Activated CD8-positive, alpha-beta T cell treated with anti-CD3 and anti-CD28 coated beads for 36 hours (primary cell): ENCODE measurements at places on chromosomes 13 and 19.

- peak; percentile 80 for DNase-seq
Measured at GRCh38 chr19:6947745-6948144, 60.4 kb downstream of the ADGRE1 start.

- DNase-seq = no peak
Measured at GRCh38 chr13:79405501-79405830, 589 bp downstream of the RBM26 start.

- DNase-seq = peak; percentile 69
Measured at GRCh38 chr19:55467236-55468053, 2.9 kb upstream of the C19orf85 start.

DNA sequence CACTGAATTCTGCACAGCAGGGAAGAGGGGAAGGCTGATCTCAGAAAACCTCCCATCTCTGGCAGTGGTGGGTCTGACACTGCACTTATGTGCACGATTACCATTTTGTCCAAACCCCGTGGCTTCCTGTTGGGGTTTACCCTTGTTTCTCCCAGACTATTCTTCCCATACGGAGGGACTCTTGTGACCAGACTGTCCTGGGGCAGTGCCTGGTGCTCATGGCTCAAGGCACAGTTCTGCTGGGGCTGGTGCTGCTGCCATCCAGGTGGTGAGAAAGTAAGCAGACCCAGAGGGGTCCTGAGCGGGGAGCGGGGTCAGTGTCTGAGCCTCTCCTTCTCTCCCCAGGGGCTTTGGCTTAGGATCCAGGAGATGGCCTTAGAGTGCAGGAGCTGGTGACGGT, 5.1 kb upstream of the SIGLEC9 start:
- no peak for DNase-seq

DNA sequence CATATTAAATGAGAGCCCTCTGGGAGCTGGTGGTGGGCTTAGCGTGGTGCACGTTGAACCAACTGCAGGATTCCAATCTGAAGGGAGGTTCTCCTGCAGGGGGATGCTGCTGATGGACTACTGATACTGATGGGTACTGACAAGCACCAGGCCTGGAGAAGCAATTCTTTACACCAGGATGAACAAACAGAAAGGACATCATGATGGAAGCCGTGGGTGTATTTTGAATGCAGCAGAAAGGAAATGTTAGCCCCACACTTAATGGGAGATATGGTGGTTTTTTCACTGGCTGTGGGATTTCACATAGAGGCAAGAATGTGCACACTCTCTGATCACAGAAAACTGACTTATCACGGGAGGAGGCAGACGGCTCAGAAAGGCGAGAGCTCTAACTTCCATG, 299.7 kb downstream of the TEX29 start:
- no peak for DNase-seq

GRCh38 chr13:46492946-46493345, 60.0 kb upstream of the LRCH1 start:
- no peak for DNase-seq

- DNase-seq = no peak
Measured at GRCh38 chr13:66745307-66745706, 484.8 kb downstream of the PCDH9 start.

GRCh38 chr13:98783856-98784478, 31.5 kb upstream of the SLC15A1 start:
- DNase-seq = no peak

DNA sequence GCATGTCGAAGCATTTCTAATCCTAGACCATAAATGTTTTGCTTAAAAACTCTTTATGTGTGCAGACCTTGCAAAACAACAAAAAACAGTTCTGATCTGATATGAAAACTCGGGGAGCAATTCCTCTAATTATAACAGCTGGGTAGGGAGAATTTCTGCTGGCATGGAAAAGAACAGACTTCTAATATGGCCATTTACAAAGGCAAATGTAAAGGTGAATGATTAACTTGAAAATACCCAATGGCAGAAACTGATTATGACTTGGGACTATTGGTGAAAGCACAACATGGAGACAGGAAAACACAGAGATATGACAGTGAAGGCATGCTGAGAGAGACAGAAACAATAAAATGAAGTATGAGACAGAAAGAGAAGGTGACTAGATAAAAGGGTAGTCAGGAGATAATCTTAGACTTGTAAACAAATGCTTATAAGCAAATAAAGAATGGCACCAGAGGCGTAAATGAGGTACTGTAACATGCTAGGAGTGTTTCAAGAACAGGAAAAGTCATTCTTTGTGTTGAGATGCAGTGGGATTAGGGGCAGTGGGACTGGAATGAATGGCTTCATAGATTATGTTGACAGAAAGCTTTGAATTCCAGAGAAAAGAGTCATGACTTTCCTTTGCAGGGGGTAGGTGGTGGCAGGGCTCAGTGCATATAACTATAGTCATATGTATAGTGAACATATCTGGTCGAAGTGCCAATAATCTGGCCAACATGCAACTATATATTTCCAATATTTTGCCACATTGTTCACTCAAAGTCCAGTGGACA, 393.0 kb downstream of the ITGBL1 start:
- DNase-seq = no peak

DNA sequence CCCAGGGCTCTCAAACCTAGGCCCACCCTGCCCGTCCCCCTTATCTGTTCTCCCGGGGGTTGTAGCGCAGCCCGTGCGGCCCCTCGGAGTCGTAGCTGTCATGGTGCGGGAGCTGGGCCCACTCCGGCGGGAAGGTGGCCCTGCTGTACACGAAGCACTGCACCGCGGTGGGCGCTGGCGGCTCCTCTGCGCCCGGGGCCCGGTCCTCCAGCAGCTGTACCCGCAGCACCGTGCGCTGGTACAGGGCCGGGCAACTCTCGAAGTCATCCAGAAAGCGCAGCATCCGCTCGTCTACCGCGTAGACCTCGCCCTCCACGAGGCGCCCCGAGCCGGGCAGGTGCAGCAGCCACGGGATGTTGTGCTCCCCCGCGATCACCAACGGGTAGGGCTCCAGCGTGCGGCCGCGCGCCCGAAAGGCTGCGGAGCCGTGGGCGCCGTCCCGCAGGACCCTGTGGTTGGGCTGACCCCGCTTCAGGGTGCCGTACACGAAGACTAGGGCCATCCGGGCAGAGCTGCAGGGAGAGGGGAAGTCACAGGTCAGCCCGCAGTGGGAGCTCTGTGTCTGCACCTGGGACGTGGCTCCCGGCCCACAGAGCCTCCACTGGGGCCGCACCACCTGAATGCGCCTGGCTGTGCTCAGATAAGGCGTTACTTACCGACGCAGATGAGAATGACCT, 56.4 kb downstream of the GGACT start:
- no peak for DNase-seq

DNA sequence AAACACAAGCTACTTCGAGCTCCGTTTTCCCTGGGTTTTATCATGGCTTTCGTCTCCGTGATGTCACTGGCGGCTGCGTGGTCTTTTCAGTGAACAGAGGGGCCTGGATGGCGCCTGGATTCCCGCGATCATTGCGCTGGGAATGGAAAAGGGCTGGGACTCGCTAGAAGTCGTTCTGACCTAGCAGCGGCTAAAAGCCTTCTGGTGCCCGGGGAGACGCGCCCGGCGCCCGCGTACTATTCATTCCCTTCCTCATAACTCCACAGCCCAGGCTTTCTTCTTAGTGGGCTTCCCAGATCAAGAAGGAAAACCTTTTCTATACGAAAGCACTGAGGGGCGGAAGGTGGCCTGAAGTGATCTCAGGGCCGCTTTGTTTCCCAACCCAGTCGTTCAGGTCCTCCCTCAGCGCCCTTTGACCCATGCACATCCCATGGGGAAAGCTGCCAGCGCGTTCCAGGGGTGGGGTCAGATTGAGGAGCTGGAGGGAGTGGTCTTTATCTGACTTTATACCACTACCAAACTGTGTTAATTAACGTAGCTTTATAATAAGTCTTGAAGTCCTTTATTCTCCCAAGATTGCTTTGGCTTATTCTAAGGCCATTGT, 96.6 kb downstream of the ELF1 start:
- DNase-seq = no peak

GRCh38 chr13:21426238-21426637, 32.9 kb downstream of the ZDHHC20 start:
- no peak for DNase-seq

DNA sequence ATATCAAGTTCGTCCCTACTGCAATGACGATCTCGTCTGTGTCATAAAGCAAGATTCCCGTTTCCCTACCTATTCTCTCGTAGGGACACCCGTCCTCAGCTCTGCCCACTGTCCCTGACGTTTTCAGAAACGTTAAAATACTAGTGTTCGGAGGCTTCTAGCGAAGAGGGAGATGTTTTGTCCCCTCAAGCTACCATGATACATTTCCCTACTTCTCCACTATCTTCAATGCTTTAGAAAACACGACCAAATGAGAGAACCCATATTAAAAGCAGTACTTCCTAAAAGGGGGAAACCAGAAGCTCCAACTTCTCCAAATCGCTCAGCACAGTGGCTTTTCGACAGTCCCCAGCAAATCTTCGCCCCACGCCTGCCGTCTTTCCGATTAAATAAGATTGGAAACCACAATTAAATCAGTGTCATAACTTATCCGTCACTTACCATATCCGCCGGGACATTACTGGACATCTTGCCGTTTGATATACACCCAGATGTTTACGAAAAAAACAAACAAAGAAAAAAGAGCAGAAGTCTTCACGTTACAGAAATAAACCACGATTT, 1.3 kb downstream of the UBL3 start:
- DNase-seq = peak; percentile 51

DNA sequence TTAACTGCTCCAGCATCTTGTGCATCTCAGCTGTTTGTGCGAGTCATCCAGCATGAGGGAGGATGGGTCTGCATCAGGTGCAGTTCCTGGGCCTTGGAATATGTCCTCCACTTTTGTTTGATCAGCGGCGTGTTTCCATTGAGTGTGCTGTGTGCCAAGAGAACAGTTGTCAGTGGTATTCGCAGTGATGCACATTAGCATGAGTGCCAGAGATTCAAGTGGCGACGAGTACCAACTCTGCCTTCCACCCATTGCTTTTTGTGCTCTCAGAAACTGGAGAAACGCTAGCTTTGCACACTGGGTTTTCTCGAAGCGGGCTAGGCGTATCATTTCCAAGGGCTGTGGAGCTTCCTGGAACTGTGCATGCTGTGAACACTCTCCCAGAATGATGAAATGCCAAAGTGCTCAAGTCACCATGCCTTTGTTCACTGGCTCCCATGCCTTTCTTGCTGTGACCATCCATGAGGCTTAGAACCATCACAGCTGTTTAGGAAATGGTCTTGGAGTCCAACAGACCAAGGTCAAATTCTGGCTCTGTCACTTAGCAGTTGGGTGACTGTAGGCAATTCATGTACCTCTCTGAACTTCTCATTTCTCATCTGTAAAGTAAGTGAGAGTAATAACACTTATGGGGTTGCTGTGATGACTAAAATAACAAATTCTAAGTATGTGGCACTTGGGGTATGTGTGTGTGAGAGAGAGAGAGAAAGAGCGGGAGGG, 18.4 kb downstream of the LRCH1 start:
- no peak for DNase-seq

- no peak for DNase-seq
Measured at GRCh38 chr13:113630296-113630695, 27.7 kb downstream of the ATP4B start.

GRCh38 chr13:43230989-43231388, 207.6 kb downstream of the DNAJC15 start:
- DNase-seq = no peak

DNA sequence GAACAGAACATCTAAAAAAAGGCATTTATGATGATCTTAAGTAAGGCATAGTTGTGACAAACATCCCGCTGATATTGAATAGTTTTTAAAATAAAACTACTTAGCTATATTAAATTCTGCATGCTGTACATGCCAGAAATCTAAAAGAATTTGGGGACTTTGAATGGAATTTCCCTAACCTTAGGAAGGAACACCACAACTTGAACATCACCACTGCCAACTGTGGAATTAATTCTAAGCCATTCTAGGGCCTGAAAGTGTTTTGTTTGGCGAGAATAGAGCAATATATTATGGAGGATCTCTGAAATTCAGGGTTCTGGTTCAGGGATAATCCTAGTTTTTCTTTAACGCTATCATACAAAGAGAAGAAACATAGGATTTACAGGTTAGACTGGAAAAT, 17.8 kb upstream of the LATS2 start:
- no peak for DNase-seq

- no peak for DNase-seq
Measured at GRCh38 chr13:44276061-44276460, 97.6 kb upstream of the SERP2 start.

- peak; percentile 97 for DNase-seq
Measured at GRCh38 chr19:18542941-18543813, at the start of gene FKBP8. Gene FKBP8 (minus strand): TSS chr19:18543573. CDS start chr19:18541970, 1,603 bp downstream.

GRCh38 chr19:11090997-11091702, 1.9 kb downstream of the LDLR start:
- DNase-seq = no peak

DNA sequence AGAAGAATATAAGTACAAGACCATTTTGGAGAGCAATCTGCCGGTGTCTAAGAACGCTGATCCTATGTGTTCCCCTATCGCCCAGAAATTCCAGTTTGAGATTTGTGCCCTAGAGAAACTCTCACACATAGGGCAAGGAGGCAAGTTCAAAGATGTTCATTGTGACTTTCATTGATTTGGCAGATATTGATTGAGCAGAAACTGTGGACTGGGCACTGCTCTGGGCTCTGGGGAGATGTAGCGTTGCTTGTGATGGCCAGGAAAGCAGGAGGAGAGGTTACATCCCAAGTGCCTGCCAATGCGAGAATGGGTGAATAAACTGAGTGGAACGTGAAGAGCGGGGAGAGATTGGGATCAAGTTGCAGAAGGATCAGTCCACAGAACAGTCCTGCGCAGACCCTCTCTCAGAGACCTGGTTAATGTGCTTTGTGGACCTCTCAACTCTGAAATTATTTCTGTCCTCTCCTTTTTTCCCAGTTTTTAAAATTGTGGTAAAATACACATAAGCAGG, 123.9 kb upstream of the PEG3 start:
- DNase-seq = no peak

DNA sequence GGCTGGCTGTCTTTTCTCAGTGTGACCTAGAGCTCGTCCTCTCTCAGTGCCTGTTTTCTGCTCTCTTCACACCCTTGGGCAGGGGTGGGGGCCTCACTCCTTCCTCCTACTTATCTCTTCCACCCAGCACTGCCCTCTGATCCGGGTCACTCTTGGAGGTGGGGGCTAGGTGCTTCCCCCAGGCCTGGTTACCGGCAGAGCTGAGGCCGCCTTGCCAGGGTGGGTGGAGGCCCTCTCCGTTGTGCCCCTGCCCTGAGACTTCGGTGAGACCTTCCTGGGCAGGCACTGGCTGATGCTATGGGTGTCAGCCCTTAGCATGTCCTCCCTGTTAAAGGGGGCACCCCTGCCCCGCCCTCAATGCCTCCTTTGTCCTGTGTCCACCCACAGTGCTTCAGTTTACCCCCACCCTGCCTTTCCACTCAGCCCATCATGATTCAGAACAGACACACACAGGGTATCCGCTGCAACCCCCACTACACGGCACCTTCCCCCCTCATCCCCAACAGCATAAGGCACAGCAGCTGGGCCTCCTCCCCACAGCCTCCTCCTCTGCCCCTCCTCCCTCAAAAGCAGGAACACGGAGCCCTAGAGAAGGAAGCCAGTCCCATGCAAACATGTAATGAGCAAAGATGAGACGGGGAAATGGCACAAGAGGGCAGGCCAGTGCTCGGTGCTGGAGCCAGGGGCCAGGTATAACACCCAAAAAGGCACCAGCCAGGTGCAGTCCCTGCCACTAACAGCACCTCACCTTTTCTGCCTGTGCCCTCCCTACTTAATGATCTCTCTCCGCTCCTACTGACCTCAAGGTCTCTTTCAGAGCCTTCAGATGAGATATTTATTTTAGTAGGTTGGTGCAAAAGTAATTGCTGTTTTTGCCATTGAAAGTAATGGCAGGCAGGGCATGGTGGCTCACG, 9.8 kb downstream of the ZGLP1 start:
- DNase-seq = no peak
